Activated CD8-positive, alpha-beta memory T cell treated with anti-CD3 and anti-CD28 coated beads for 1 hour (primary cell): ENCODE measurements at places on chromosomes 12 and 14.

- no peak for DNase-seq
Measured at GRCh38 chr14:53304726-53305381, 151.7 kb upstream of the DDHD1 start.

DNA sequence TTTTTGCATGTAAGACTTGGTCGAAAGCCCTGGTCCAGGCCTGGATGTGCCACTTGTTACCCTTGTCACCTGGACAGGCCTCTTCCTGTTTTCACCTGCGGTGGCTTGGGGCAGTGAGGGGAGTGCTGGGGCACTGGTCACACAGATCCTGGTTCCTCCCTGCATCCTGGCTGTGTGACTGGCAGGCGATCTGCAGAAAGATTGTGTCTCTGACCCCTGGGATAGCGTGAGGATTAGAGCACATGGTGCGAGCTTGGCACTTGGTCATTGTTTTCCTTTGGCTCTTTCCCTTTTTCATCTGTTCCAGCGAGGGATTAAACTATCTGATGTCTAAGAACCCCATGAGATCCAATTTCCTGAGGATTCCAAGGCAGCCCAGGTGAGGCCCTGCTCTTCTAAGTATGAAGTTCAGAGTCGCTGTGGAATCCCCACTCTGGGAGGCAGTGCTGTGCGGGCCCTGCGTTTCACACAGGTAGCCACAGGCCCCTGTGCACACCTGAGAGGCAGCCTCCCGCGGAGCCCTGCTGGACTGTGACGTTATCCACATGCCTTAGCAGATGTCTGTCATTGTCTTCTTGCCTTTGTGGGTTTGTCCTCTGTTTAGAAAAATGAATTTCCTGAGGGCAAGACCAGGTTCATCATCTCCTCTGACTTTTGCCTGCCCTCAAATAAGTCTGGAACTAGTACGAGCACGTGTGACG lies 288.4 kb downstream of the CACNA1C start:
- DNase-seq, result no peak

- no peak for DNase-seq
Measured at GRCh38 chr12:28172434-28173030, 17.7 kb upstream of the CCDC91 start.

GRCh38 chr14:78143489-78144145 lies 26.6 kb upstream of the NRXN3 start:
- DNase-seq, result no peak

DNA sequence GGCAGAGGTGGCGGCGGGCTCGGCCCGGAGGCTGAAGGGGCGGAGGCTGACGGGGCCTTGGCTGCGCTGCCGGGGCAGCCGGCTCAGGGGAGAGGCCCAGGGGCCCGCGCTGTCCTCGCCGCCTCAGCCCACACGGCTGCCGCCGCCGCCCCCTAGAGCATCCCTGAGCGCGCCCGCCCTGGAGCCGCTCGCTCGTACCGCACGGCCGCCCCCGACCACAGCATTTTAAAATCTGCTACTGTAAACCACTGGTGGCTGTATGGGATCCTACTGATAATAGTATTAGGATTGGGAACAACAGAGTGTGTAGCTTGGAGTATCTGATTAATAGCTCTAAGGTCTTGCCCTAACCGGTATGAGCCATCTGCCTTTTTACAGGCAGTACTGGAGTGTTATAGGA lies 22.2 kb upstream of the EDDM3A start:
- DNase-seq, result no peak

GRCh38 chr14:58367296-58367695 lies 28.4 kb upstream of the TOMM20L start:
- no peak for DNase-seq

GRCh38 chr12:47120736-47121135 lies 41.0 kb upstream of the AMIGO2 start:
- DNase-seq, result no peak
